ENCODE measurements at places on chromosomes 16 and 17.

DNA sequence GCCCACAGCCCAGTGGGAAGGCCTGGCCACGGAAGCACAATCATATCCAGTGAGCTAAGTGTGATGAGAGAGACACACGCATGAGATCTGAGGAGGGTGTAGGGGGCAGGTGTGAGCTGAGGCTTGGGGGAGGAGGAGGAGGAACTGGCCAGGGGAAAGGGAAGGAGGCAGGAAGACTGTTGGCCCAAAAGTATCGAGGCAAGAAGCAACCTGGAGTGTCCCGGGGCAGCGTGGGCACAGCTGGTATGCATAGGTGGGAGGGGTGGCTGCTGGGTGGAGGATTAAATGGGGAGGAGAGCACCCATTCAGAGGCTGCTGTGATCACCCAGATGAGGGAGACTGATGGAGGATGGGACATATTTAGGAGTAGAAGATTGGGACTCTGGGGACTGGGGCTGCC lies 41.4 kb downstream of the ARHGAP27 start:
- DNase-seq, result no peak

DNA sequence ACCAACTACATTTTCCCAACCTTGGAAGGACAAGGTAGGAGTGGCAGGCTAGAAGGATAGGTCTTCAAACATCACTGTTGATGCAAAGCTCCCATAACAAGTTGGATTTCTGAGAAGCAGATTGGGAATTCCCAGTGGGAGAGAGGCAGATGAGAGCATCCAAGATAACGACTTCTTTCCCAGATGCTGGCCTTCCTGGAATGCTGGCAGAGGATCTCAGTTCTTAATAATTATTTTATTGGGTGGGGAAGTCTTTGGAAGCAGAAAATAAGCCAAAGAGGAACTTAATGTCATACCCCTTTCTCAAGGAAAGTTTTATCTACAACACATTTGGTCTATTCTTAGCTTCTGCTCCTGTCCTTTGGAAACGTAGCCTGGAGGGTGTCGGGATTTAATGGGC lies 64.5 kb downstream of the MPRIP start:
- DNase-seq, result no peak

- no peak for DNase-seq
These were observed 26.3 kb downstream of the ZZEF1 start for GRCh38 chr17:4116516-4116915.

DNA sequence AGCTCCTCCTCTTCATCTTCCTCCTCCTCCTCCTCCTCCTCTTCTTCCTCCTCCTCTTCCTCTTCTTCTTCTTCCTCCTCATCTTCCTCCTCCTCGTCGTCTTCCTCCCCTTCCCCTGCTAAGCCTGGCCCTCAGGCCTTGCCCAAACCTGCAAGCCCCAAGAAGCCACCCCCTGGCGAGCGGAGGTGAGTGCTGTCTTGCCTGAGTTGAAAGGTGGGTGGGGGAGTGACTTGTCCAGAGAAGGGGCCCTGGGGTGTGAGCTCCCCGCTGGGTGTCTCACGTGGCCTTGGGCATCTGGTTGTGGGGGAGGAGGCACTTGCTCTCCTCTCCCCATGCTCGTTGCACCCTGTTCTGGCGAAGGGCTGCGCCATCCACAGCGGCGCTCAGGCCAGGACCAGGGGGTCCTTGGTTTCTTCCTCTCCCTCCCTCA lies 8.0 kb downstream of the ELOB start:
- DNase-seq, result peak; percentile 31

DNA sequence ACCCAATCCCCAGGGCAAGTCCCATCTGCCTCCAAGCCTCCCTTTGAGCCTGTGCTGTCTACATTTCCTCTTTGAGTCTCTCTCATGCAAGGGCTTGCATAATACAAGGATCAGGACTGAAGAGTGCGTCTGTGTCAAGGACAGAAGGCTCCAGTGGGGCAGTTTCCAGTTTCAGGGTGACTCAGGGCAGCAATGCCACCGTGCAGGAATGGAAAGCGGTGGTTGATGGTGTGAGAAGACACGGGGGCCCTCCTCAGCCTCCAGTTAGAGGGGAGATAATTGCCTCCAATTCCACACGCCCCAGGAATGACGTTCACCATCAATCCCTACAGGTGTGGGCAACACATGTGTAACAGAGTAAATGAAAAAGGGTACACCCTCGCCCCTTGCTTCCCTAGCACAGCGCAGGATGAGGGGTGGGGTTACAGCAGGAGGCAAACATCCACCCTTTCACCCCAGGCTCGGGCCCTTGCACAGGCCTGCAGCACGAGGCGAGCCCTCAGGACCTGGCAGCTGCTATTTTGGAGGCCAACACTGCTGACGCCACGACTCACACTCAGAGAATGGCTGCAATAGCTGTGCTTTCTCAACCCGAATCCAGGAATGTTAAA lies 24.8 kb upstream of the SLC25A19 start:
- peak; percentile 87 for DNase-seq

All from HL-60 (cell line).